ENCODE measurements at places on chromosomes 5 and 9.

GRCh38 chr5:115815693-115816225, 700 bp downstream of the CDO1 start:
- DNase-seq: no peak

GRCh38 chr9:91768977-91769916, 180.8 kb downstream of the ROR2 start:
- DNase-seq: no peak

GRCh38 chr9:121206516-121207370, 5.1 kb upstream of the RAB14 start:
- peak; percentile 4 for DNase-seq

DNA sequence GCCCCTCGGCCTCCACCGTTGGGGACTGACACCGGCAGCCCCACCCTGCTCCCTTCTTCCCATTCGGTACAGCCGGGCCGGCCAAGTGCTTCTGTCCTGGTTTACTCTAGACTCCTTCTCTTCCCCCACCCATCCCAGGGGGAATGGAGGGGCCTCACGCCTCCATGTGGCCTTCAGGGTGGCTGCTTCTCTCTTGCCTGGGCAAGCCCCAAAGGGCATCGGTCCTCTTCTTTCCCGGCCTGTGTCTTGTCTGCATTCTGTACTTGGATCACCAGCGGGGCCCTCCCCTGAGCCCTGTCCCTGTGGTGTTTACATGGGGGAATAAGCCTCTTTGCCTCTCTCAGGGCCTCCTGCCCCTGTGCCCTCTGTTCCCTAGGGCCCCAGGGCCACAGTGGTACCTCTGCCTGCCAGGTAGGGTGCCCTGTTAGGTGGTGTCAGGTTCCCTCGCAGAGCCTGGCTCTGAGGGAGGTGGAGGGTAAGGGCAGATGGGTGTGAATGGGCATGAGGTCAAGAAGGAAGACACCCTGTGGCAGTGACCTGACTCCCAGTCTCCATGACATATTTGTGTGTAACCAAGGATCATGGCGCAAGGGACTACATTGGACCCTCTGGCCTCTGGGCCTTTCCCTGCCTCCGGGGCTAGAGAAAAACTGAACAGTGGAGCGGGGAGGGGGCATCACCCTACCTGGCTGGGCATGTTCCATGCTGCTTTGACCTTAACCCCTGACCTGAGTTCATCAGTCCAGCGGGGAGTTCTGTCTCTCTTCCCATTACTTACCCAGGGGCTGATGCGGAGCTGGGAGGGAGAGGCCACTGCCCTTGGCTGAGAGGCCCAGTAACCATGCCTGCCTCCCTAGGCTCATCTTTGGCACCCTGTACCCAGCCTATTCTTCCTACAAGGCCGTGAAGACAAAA, 1.6 kb downstream of the REEP2 start:
- no peak for DNase-seq

DNA sequence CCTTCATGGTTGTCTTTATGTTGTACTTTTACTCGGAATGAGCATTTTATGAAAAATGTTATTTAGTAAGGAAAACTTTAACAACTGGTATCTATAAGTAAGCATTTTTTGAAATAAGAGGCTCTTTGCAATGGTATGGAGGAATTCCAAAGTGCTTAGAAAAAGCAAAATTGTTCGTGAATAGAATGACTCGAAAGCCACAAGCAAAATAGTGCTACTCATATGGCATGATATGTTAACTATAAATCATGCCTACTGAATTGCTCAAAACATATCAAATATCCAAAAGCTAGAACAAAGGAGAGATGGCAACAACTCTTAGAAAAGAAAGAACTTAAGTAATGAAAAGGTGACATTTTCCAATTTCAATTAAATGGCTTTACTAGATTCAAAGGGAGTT, 216.3 kb downstream of the KIAA0825 start:
- no peak for DNase-seq

- DNase-seq: no peak
Measured at GRCh38 chr9:108257382-108257781, 598.4 kb downstream of the ACTL7B start.

- DNase-seq: no peak
Measured at GRCh38 chr5:132019857-132020555, 8.5 kb upstream of the ACSL6 start.

- no peak for DNase-seq
Measured at GRCh38 chr9:90840696-90841095, 39.1 kb downstream of the SYK start.

GRCh38 chr5:74594137-74595040, 46.1 kb downstream of the ENC1 start:
- DNase-seq: no peak

DNA sequence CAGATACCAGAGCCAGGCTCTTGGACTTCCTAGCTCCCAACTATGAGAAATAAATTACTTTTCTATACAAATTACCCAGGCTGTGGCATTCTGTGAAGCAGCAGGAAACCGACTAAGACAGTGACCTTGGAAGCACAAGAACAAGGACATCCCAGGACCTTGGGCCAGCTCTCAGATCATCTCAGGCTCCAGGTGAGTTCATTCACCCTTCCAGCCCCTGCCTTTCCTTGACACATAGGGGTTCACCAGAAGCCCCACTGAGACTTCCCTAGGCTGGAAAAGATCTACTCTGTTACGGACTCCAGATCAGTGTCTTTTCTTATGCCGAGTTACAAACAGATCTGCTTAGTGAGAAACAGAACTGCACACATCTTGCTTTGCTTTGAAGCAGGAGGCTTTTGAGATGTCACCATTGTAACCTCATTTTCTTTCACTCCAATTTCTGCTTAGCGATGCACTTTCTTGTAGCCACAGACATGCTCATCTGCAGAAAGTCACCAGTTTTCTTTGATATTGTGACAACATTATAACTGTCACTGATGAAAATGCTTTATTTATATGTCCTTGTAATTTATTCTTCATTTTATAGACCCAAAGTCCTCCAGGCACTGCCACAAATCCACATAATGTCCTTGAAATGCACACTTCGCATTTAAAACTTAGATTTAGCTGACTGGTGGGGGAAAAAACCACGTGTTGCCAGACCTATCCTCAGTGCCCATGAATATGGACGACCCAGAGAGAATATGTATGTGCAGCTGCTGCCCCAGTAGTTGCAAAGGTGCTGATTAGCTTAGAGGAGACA, 8.1 kb downstream of the CD180 start:
- no peak for DNase-seq

Measured in skeletal muscle cell (primary cell).